ENCODE measurements at places on chromosomes 1 and 21.
A peak's percentile ranks its signal among the peaks of the same experiment; 100 is the strongest.

GRCh38 chr1:87074001-87074795 lies 159.8 kb downstream of the HS2ST1 start:
- DNase-seq = no peak

DNA sequence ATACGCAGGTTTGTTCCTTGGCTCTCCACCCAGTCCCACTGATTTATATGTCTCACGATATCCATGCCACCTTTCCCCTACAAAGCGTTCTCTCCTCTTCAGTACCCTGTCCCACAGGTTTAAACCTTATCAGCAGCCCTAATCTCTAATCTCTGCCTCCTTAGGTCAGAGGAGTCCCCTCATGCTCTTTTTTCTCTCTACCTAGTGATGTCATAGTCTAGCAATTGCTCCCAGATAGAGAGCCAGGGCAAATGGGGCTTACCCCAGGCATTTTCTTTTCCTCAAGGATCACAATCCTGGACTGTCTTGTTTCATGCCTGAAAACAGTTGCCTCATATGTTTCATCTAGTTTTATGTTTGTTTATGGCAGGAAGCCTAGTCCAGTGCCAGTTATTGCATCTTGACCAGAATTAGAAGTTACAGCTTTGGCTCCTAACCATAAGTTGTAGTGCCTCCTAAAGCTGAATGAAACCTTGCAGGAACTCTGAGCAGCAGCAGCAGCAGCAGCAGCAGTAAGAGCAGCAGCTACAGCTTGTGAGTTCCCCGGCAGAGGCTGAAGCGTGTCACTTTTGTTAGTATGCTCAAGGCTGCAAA lies 26.7 kb upstream of the TP53BP2 start:
- DNase-seq = no peak

DNA sequence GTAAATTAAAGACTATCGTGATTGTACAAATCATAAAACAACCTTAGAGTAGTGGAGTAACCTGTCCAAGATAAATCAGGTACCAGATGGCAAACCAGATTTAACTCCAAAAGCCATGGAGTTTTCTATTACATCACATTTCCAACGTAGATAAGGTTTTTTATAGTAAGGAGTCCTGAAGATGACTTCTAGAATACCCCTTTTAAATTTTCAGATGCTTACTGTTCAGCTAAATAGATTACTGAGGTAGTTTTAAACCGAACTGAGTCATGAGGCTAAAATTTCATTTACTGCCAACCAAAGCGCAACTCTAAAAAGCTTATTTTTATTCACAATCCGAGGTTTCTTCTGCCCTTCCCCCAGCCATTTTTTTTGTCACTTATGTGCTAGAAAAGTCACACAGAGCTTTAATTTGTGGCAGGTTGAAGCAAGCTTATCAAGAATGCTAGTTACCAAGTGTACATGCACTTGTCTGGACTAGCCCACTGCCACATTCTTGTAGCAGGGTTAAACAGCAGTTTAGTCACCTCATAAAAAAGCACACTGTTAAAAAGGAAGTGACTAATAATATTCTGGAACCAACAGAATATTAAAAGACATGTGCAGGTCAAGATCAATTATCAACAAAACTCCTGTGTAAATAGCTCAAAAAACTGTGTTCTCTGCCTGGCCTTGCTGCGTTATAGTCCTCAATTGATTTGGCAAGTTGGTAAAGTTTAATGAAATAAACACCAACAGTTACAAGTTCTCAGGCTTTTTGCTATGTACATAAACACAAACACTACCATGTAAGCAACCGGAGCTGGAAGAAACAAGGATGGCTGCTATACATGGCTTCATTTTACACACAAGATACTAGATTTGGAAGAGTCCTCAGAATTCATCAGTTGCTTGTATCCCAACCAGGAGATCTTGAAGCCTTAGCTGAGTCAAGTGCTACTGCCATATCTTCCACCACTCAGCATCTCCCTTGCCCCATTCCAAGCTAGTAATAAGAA lies 180.3 kb upstream of the DMRTA2 start:
- peak; percentile 57 for DNase-seq

DNA sequence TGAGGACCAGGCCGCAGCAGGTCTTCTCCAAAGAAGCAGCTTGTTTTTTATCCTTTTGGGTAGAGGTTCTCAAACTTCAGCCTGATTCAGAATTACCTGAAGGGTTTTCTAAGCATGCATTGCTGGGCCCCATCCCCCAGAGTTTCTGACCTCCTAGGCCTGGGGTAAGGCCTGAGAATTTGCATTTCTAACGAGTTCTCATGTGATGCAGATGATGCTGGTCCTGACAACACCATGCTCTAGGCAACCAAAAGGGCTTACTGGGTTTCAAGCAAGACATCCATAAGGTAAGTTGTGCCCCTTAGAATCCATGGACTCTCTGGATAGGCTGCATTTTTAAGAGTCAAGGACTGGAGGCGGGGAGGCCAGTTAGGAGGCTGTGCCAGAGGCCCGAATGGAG lies 295.1 kb downstream of the HHIPL2 start:
- DNase-seq = no peak

- no peak for DNase-seq
Observed at GRCh38 chr1:118842452-118843201, 145.5 kb downstream of the TBX15 start.
